ENCODE measurements at places on chromosomes 16 and 17.

DNA sequence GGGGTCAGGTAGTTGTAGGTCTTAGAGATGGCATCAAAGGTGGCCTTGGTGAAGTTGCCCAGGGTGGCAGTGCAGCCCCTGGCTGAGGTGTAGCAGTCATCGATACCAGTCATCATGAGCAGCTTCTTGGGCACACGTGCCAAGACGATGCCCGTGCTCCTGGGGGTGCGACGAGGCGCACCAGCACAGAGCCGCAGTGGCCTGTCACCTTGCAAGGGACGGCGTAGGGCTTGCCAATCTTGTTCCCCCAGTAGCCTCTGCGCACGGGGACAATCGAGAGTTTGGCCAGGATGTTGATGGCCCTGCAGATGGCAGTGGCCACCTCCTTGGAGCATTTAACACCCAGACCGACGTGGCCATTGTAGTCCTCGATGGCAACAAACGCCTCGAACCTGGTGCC, 29.8 kb downstream of the CDC27 start:
- DNase-seq, result no peak

DNA sequence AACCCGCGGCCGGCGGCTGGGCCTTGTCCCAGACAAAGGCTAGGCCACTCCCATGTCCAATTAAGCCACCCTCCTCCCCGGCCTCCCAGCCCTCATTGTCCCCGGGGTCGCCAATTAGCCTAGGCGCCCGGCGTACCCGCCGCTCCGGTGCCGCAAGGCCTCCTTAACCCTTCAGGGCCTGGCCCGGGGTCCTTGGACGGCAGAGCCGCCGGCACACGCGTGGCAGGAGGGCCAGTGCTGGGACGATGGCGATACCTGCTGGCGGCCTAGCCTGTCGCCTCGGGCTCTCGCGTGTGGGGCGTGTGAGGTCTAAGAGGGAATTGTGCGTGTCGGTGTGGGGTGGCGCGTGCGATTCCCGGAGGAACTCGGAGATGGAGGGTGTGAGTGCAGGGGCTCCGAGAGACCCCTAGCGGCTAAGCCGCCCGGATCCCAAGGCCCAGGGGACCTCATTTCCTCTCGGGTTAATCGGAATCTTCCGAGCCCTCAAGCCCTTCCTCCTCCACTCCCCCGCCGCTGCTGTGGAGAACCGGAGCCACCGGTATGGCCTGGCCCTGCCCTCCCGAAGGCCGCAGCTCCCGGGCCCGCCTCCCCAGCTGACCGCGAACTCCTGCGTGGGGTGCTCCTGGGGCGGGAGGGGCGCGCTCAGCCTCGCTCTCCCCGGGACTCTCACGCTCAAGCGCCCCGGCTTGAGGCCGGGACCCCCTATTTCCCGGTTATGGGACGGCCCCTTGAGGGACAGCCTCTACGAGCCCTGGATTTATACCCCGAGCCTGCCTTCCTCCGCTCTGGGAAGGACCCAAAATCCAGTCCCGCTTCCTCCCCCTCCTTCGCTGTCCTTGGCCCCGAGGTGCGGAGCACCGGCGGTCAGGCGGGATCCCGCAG, 11.9 kb downstream of the TBX2 start:
- no peak for DNase-seq

- no peak for DNase-seq
These were observed 41.0 kb downstream of the HS3ST3B1 start for GRCh38 chr17:14341866-14342265.

DNA sequence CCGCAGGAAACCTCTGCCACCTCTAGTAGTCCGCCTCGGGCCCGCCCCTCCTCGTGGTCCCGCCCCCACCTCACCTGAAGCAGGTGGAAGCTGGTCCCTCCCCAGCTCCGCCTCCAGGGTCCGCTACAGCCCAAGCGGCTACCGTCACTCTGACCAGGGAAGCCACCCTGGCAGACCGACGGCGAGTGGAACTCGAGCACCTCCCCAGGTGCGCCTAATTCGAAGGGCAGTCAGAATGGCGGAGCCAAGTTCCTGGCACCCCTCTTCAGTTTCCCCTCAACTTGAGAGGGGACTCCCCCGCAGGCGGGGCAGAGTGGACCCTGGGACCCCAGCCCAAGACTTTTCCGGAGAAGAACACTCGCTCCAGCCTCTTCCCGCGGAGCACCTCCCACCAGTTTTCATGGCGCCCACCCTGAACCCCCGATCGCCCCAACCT, 507 bp downstream of the FHOD1 start:
- no peak for DNase-seq

DNA sequence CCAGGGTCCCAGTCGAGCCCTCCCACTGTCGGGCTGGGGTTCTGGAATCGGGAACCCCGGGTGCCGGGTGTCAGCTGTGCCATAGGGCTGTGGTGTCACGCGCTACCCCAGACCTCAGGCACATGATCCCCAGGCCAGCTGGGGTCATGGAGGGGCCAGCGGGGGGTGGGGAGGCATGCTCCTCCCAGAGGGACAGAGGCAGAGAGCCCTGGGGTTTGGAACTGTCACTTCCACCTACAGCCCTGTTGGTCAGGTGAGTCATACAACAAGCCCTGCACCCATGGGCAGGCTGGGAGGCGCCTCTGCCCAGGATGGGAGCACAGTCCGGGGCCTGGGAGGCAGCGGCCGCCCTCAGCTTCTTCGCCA, 63.0 kb downstream of the BAIAP2 start:
- DNase-seq, result no peak

GRCh38 chr16:22358000-22358399, 16.4 kb downstream of the CDR2 start:
- no peak for DNase-seq

DNA sequence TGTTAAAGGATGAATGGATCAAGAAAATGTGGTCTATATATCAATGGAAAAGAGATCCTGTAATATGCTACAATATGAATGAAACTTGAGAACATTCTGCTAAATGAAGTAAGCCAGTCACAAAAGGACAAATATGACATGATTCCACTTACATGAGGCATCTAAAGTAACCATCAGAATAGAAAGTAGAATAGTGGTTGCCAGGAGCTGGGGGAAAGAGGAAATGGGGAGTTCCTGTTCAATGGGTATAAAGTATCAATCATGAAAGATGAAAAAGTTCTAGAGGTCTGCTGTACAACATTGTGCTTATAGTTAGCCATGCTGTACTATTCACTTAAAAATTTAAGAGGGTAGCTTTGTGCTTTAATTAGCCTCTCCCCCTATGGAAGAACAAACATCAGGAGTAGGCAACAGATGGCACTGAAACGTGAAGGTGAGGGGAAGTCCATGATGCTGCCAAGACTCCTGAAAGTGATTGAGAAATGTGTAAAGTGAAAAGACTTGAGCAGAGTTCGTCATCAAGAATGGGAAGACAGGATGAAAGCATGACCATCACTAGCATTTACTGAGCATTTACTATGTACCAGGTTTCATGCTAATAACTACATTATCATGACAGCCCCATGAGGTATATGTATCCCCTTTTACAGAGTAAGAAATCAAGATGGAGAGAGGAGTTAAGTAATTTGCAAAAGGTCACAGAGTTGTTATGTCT, 167.2 kb downstream of the CYB561 start:
- no peak for DNase-seq

DNA sequence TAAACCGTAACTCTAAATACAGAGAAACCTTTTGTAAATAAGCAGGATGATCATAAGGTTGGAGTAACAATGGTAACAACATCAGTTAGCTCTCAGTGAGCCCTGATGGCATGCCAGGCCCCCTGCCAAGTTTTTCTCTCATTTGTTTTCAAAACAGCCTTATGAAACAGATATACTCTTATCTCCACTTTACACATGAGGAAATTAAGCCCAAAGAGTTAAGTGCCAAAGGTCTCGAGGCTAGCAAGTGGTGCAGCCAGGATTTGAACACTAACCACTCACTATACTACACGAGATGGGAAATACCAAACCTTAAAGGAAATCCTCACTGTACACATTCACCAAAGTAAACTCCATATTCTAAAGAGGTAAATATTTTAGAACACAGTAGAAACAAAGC, 15.0 kb downstream of the USP31 start:
- DNase-seq, result no peak

- no peak for DNase-seq
These were observed 65.9 kb downstream of the SPACA3 start for GRCh38 chr17:33057564-33057963.

DNA sequence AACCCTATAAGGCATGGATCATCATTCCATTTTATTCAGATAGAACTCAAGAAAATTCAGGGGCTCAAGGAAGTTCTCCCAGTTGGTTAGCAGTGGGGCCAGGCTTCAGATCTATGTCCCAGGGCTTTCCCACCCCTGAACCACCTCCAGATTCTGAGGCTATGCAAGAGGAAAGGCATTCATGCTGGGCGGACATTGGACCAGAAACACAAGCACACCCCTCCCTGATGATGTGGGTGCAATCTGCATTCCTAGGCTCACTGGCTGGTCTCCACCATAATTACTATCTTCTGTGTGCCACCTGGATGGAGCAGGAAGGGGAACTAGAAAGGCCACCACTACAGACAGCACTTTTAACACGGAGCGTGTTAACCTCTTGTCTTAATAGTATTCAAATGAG, 63.2 kb upstream of the ASIC2 start:
- no peak for DNase-seq

DNA sequence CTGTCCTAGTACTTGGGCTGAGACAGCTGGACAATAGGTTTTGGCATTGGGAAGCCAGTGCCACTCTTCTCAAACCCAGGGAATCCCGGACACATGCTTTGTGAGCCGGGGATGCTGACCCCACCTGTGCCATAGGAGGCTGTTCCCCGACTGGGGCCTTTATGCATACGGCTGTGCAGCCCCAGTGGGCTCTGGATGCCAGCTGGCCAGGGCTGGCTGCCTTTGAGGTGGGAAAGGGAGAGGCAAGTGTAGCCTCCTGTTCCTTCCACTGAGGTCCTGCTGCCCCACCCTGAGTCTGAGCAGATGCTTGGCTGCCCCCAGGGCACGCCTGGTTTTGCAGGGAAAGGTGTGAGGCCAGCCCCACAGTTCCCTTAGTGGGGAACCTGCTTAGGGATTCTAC, 105.7 kb downstream of the CCDC182 start:
- no peak for DNase-seq

DNA sequence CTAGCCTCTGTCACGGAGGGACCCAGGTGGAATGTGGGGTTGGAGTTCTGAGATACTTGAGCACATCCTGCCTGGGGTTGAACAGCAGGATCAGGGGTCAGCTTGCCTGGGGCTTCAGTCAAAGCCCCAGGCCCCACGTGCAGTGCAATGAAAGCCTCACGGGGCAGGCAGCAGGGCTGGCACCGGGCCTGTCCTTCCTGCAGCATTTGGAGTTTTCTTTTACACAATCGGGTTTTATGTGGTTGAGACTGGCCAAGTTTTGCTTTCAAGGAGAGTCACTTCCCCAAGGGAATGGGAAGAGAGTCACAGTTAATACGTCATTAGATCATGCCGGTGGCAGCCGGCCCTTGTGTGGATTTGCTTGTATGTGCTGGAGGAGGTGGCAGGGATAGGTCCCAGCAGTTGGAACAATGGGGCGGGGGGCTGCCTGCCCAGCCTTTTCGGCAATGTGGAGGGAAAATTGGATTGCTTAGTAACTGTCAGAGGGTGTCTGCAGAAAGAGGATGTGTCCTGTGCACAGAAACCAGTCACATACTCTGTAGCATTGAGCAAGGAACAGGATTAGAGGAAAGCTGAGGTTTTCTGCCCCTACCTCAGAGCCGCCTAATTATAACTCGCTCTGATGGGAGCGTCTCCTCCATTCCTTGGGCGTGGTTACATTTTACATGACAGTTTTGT, 4.5 kb downstream of the RMI2 start:
- DNase-seq, result no peak

DNA sequence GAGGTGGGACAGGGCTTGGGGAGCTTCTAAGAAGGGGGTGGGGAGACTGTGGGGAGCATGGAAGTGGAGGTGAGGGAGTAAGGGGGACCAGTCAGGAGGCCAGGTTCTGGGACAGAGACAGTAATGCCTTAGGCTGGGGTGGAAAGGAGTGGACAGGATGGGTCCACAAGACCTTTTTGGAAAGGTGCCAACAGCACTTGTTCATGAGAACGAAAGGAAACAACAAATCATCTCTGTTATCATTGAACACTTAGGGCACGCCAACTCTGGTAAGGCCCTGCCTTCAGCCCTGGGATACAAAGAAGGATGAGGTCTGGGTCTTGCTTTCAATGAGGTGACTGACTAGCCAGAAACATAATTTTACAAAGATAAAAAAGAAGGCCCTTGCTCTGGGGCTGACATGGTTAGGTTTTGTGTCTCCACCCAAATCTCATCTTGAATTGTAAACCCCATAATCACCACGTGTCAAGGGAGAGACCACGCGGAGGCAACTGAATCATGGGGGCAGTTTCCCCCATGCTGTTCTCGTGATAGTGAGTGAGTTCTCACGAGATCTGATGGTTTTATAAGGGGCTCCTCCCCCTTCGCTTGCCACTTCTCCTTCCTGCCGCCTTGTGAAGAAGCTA, 113.8 kb downstream of the SLC39A11 start:
- no peak for DNase-seq

DNA sequence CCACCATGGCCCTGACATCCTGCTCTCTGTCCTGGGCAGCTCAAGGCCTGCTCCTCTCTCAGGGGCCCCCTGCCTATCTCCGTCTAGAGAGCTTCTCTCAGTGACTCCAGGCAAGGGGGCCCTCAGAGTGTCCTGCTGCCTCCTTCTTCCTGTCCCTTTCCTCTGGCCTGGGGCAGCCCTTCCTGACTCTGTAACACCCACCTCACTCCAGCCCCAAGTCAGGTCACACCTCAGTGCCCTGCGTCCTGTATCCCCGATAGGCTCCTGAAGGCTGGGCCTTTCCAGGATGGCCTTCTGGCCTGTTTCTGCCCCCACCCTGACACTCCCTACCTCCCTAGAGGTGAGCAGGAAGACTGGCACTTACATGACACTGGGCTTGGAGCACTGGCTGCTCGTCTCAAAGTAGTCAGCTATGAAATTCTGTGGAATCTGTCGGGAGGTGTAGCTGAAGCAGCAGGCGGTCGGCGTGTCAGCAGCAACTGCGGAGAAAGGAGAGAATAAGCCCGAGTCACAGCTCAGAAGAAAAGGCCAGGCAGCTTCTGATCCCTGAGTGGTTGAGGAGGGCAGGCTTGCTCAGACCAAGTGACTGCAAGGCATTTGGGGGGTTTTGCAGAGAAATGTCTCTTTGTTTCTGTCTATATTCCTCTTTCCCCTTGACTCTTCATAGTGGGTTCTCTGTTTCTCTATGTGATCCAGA, 976 bp downstream of the CCL3L1 start:
- DNase-seq, result no peak

DNA sequence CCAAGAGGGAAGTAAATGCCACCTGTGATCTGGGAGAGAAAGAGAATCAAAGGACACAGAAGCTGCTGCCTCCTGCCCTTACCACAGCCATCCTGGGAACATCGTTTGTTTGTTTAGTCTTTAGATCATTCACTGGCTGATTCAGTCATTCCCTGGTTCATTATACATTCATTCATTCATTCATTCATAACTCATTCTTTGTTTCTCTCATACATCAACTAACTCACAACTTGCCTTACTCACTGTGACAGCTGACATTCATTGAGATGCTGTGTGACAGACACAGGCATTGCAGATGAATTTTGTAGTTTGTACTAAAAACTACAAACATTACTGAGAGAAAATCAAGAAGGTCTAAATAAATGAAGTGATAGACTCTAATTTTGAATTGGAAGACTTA, 291.0 kb upstream of the TNRC6C start:
- no peak for DNase-seq
